Stimulated activated naive CD8-positive, alpha-beta T cell treated with anti-CD3 and anti-CD28 coated beads, Interleukin-15, amount 100 ng/mL, for 72 hours (primary cell): ENCODE measurements at places on chromosomes 3 and 15.

- no peak for DNase-seq
Measured at GRCh38 chr15:57334257-57334656, 42.0 kb upstream of the CGNL1 start.

DNA sequence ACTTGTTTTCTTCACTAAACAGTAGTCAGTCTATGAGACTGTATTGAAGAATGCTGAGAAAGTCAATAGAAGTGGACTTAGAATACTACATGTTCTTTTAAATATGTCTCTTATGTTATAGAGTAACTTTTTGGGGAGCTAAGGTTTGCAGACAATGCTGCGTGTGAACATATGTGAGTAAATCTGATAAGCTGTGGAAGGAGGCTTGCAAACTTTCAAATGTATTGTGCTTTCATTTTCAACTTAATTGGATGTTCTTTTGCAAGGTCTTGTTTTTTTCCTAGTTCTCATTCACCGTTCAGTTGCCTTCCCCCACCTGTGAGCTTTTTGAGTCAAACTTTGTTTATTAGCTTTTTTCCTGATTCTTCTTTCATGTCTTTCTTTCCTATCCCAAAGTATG is 176.2 kb downstream of the LPP start:
- no peak for DNase-seq

DNA sequence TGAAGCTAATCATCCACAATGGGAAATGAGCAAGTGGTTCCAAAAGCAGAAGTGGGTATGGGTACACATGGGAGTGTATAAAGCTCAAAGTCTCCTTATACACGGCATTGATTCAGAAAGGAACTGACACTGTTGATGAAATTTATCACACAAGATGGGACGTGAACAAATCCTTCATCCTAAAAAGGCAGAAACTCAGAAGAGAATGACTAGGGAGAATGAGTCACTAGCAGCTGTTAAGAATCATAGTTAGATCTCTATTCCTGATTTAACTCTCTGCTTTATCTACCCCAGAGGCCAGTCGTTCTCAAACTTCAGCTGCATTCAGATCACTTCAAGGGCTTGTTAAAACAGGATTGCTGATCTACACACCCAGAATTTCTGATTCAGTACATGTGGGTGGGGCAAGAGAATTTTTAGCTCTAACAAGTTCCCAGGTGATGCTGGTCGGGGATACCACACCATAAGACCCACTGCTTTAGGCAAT is 97.7 kb upstream of the PHLDB2 start:
- no peak for DNase-seq

DNA sequence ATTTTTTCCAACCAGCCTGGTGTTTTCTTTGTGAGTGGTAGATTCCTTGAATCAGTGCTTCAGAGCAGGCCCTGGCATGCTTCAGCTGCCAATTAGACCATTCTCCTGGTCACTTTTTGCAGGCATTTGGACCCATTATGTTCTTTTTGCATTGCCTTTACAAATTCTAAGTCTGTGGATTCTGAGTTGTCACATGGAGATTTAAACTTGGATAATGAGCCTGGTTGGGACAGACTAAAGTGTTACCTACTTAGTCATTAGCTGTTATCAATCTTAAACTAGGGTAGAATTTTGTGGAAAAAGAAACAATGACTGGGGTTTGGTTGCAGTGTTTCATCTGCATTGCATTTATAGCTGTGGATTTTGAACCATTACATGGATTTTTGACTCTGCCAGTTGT is 40.6 kb downstream of the ARHGEF26 start:
- DNase-seq: no peak

DNA sequence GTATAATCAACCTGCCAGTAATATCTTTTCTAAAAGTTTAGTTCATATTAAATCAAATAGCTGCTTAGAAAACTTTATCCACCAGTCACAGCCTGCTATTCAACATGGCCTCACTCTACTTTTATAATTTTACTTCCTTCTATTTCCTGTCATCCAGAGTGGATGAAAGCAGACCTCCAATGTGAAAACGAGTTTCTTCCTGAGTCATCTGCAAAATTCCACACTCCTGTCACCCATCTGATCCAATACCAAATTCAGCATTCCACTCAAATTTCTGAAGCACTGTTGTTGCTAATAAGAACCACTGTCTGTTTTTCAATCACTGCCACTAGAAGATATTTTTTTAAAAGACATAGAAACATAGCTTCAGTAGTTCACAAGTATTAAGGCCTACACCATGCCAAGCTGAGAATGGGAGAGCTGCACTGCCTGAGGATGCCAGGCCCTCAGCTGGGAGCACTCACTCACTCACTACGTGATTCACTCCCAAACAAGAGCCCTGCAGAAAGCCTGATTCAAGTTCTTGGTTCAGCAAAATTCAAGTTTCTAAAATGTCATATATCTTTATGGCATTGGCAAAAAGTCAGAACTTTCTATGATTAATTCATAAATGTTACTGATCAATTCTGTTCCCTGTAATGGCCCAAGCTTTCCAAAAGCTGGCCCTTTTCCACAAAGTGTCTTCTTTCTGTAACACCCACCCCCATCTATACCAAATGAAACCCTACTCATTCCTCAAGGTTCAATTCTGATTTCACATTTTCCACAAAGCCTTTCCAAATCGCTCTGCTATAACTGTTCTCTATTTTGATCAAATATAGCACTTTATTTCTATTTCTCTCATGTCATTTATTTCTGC is 82.9 kb downstream of the FSIP1 start:
- DNase-seq: no peak

- no peak for DNase-seq
Measured at GRCh38 chr15:38075466-38075865, 141.0 kb downstream of the TMCO5A start.

DNA sequence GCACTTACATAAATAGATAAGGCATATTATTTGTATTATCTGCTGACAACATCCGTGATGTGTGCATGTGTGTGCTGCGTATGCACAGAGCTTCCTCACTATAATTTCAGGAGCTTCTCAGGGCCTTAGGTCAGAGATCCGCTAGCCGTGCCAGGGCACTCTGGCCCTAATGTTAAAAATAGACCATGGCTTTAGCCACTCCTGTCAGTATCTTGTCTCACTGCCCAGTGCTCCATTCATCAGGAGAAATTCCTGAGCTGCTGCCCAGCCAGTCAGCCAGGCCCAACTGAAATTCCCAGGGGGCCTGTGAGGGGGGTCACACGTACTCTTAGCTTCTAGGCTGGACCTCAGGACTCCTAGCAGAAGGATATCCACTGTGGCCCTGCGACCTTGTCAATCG is 70.0 kb upstream of the ABHD2 start:
- no peak for DNase-seq
